ENCODE measurements at places on chromosomes 3 and 15.

DNA sequence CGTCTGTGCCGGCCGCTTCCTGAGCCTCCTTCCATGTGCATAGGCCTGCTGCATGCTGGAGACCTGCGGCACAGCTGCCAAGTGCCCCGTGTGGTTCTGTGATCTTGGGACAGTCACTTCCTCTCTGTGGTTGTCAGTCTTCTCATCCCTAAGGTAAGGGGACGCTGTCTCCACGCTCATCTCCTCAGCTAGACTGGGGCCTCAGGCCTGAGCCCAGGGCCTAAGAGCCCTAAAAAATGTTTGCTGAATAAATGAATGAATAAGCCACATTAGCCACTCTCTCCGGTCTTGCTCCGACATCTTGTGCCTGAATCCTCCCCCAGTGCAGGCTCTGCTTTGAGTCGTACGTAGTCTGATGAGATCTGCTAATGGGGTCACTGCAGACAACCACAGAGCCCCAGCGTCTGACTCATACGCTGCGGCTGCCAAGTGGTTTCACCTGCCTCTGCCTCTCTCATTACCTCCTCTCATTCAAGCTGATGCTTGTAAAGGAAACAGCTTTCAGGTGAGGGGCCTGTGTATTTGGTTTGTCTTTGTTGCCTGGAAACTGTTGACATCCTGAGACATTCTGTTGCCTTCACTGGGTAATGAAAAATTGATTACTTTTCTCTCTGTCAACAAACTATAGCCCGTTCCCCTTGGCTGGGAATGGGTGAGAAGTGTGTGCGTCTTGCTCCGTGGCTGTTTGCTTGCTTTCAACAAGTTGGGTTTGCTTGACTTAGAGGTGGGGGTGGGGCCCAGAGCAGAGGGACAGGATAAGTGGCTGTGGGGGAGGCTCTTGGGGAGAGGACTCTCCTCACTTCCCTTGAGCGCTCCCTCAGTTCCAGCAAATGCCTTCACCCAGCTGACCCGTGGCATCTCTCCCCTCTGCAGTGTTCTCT lies 15.9 kb downstream of the RPLP1 start:
- DNase-seq, result peak; percentile 97

DNA sequence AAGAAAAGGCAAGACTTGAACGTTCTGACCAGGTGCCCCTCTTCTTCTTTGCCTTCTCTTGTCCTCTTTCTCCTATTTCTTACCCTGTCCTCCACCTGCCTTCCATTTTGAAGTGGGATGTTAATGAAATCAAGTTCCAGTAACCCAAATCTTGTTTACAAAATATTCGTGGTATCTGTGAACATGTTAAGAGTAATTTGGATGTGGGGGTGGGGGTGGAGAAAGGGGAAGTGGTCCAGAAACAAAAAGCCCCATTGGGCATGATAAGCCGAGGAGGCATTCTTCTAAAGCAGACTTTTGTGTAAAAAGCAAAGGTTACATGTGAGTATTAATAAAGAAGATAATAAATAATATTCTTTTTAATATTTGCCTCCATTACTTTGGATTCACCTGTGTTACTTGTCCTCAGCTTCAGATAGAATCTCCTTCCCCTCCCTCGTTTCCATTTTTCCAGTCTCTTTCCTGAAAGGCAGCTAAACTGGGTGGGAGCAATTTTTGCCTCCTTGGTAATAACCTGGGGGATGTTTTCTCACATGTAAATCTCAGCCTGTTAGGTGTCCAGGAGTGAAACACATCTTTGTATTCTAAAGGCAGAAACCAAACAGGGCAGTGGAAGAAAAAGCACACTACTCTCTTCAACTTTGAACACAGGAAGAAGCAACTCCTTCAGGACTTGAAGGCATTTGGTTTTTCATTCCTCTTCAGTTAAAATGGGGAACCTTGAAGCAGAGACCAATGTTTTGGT lies 3.2 kb downstream of the CHST2 start:
- DNase-seq, result no peak

DNA sequence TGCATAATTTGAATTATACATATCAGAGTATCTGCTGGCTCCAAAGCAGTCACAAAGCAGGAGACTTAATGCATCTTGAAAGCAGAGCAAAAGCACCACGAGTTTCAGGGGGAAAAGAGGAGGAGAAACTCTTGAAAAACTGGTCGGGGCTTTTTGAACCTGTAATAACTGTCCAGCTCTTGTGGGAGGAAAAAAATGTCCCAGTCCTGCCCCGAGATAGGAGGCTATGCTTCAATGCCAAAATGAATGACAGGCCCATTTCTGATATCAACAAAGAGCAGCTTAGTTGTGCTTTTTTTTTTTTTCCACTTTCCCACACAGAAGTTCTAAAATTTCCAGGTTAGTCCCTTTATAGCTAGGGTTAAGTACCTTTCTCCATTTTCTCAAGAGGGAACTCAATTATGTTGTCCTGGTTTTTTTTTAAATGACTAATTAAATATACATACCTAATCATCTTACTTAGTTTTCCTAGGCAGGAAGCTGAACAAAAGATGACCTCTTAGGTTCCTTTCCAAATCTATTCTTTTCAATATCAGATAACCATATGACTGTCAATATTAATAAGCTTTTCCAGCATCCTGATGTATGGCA lies 120.2 kb downstream of the TFDP2 start:
- DNase-seq, result no peak

- DNase-seq, result no peak
Measured at GRCh38 chr3:133368371-133369067, 31.3 kb upstream of the BFSP2 start.

DNA sequence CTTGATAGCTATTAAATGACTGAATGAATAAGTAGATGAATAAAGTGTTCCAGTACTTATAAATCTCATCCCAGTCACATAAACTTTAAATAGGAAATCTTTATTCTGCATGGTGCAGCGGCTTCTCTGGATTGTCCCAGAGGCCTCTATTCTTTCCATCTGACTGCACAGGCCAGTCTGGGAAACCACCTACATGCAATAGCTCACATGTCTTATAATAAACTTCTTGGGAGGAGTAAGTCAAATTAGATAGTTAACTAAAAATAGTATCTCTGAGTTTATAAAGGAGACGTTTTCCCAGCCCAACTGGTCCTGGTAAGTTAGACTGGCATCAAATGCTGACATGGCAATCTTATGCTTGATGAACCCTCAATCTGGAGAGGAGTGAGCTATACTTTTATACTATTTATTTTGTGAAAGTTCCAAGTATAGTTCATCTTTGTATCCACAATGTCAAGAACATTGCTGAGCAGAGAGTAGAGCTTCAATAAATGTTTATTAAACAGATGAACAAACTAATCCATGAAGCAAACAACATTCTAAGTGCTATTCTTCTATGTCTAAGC lies 417.6 kb downstream of the TIGIT start:
- no peak for DNase-seq

GRCh38 chr3:155370198-155370597 lies 76.7 kb upstream of the STRIT1 start:
- no peak for DNase-seq

DNA sequence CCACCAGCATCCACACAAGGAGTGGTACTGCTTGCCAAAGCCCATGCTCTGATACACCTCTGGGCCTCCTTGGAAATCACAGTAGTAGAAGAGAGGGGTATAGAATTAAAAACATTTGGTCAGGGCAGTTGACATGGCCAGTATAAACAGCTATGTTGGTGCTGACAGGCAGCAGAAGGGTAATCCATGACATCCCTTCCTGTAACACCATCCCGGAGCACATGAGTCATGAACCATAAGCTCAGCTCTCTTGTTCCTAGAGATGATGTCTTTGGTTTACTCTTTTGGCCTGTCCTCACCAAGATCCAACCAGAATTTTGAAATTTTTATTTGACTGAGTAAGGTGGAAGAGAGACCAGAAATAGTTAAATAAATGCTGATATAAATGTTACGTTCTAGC lies 132.6 kb upstream of the CTDSPL start:
- peak; percentile 21 for DNase-seq

DNA sequence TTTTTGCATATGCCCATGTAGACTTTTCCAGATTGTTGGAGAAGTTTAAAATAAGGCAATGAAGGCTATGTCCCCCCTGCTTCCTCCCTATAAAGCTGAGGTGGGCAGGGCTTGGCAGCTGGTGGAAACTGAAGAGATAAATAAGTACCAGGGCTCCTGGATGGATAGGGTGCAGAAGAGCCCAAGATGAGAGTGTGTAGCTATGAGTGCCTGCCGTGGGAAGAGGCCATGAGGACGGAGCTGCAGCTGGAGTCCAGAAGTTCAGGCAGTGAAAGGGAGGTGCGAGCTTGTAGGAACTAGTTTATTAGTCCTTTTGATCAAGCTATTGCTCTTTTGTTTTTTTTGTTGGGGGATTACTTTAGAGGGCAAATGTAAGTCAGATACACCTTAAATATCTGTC lies 52.4 kb downstream of the PHLDB2 start:
- DNase-seq, result no peak

- no peak for DNase-seq
Measured at GRCh38 chr3:95134693-95135413, 1072.0 kb downstream of the NSUN3 start.

DNA sequence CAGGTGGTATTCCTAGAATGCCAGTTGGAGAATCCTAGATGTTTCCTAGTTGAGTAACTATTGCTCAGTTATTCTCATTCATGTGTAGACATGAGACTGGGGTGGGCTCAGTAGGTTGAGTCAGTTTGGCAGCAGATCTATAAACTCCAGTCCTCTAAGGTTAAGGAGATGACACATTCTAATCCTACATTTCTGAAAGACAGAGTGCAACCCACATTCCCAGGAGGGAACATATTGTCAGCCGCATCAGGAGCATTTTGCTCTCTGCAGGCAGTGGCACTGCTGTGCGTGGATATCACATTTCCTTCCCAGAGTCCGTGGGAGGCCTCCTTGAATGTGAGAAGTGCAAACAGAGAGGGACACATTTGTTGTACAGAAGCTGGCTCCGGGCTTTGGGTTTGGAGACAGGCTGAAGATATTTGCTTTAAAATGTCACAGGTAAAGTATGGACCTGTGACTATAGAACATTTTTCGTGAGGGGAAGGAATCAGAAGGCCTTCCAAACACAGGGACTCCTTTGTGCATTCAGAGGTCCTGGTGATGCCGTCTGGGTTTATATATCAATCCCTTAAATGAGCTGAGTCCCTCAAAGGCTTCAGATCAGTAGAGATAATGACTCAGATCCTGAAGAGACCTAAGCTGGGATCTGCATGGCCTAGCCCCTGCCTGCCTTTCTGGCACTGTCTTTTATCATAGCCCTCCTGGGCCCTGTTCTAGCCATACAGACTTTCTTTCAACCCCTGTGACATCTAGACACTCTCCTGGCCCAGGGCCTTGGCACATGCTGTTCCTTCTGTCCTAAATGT lies 156.5 kb downstream of the CADPS start:
- DNase-seq, result peak; percentile 92

DNA sequence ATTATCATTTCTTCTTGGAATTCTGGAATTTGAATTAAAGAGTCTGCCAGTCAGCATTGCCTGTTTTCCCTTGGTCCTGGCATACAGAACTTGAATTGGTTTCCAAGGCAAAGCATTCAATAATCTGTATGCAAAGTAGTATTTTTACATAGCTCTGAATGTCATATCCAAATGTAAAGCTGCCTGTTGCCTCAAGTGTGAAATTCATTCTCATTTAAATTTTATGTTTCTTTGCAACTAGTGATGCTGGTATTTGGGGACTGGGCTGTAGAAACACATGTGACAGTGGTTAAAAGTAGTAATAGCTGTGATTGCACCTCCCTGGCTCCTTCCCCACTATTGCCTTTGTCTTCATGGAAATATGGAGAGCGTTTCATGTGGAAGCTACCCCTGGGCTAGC lies 743.9 kb upstream of the GOLIM4 start:
- DNase-seq, result no peak

- DNase-seq, result peak; percentile 36
Measured at GRCh38 chr3:10888518-10889090, 72.6 kb downstream of the SLC6A11 start.

- DNase-seq, result no peak
Measured at GRCh38 chr15:88498996-88499395, 31.5 kb downstream of the MRPS11 start.

Data from epithelial cell of esophagus (primary cell).